ENCODE measurements at places on chromosomes 1 and 21. TPM values are rescaled to one million over a fixed set of nuclear protein-coding genes. Genes with fewer than 3 reads are reported as not detected.
A peak's percentile ranks its signal among the peaks of the same experiment; 100 is the strongest.

RRP15 gene
- 21.7 TPM for total RNA-seq

KRTAP19-8 gene
- not detected for total RNA-seq

PGLYRP3 gene
- not detected for total RNA-seq

KIAA0319L gene
- total RNA-seq: 62.1 TPM

SYDE2 gene
- 21.4 TPM for total RNA-seq

CHRNB2 gene
- not detected for total RNA-seq

DRAXIN gene
- total RNA-seq: 0.05 TPM

ASCL5 gene
- not detected for total RNA-seq

GCSAML gene
- 0.24 TPM for total RNA-seq

OR14K1 gene
- total RNA-seq: not detected

CFHR3 gene
- 0.24 TPM for total RNA-seq

PLA2G2C gene
- total RNA-seq: not detected

- no peak for DNase-seq
Observed at GRCh38 chr1:119027759-119028158, 39.6 kb upstream of the TBX15 start.

DNA sequence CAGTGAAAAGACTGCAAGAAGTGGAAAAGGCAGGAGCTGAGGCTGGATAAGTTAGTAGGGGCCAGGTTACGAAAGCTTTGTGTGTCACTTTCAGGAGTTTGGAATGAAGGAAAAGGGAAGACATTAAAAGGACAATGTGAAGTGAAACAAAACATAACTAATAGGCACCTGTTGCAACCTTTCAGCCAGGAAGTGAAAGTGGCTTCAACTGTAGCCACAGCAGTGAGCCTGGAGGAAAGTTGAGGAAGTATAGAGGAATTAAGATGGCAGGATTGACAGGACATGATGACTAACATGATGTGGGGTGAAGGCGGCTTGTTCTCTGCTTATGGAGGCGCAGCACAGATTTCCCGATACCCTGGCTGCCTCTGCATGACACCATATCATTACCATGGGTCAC lies 68.9 kb downstream of the C4BPA start:
- DNase-seq: no peak

DNA sequence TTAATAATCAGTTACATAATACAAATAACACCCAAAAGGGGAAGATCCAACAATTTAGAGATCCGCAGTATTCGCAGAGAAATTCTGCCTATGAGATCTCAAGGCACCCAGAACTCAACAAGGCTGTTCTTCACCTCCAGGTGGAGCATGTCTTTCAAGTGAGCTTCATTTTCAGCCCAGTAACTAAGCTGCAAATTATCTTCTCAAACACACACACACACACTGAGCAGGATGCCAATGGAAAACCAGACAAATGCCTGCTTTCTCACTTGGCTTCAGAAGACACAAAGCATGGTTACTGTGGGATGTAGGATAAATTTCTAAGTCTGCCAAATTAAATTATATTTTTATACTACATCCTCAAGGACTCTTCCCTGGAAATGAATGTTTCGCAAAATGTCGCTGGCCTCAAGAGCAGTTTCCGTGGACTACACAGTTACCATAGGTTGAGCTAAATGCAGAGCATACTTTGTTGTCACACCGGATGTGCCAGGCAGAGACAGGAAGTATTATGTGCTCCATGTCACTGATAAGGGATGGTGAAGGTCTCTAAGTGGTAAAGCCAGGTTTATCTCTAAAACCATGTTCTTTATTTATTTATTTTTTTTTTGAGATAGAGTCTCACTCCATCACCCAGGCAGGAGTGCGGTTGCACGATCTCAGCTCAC lies 30.3 kb downstream of the UBR4 start:
- DNase-seq: no peak

- DNase-seq: no peak
Observed at GRCh38 chr1:99980928-99981327, 11.1 kb downstream of the SLC35A3 start.

DNA sequence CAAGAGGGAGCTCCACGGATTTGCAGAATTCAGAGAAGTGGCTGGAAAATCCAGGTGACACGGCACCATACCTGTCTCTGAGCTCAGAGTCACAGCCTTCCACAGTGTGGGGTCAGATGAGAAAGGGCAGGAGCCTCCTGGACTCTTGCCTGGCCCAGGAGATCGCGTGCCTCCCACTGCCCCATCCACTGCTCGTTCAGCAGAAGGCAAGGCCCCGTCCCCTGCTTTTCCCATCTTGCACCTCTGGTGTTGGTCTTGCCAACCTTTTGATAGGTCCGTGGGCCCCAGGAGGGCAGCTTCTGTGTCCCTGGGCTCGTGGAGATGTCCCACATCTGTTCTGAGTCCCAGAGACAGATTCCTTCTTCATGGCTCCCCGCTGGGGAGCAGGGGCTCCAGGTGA lies 83.7 kb upstream of the VAMP3 start:
- DNase-seq: peak; percentile 14

DNA sequence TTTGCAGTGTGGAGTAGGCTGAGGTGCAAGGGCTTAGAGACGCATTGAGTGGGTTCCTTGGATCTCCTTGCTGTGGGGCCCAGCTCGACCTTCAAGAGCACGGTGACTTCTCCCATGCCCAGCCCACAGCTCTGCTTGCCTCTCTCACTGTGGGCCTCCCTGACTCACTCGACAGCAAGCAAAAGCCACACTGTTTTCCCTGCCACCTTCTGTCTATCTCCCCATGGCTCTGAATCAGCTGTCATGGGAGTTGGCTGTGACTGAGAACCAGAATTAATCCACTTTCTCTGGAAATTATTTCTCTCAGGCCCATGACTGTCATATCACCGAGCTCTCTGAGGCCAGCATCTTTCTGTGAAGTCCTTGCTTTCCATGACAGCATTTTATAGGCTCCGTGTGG lies 140.7 kb downstream of the NOS1AP start:
- DNase-seq: no peak

GRCh38 chr1:171716616-171717015 lies 25.2 kb downstream of the VAMP4 start:
- DNase-seq: no peak

GRCh38 chr1:31788825-31789256 lies 24.7 kb upstream of the ADGRB2 start:
- DNase-seq: no peak

DNA sequence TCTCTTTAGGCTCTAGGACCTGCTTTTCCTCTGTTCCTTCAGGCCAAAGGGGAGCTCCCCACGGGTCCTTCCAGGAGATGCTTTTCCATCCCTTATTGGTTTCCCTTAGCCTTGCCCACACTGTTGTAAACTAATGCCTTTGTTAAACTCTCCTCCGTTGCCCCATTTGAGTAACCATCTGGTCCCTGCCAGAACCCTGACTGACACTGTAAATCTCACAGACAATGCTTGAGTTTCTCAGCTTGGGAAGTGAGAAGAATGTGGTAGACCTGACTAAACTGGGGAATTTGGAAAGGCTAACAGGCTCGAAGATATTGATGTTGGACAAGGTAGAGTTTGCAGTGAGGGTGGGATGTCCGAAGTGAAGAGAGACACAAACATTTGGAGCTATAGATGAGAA lies 11.4 kb downstream of the AKNAD1 start:
- DNase-seq: no peak

GRCh38 chr1:31667065-31667785 lies 22.5 kb upstream of the PEF1 start:
- DNase-seq: no peak

All from Right ventricle myocardium superior (tissue), 1 donor.